Activated T-cell treated with anti-CD3 and anti-CD28 coated beads for 4 hours (primary cell): ENCODE measurements at places on chromosomes 12 and 14.

- no peak for DNase-seq
Observed at GRCh38 chr12:96121271-96121711, 72.9 kb upstream of the ELK3 start.

GRCh38 chr14:52189325-52189724, 78.2 kb upstream of the PTGDR start:
- DNase-seq, result no peak

GRCh38 chr14:68397822-68398221, 395.0 kb downstream of the ZFP36L1 start:
- DNase-seq, result no peak

DNA sequence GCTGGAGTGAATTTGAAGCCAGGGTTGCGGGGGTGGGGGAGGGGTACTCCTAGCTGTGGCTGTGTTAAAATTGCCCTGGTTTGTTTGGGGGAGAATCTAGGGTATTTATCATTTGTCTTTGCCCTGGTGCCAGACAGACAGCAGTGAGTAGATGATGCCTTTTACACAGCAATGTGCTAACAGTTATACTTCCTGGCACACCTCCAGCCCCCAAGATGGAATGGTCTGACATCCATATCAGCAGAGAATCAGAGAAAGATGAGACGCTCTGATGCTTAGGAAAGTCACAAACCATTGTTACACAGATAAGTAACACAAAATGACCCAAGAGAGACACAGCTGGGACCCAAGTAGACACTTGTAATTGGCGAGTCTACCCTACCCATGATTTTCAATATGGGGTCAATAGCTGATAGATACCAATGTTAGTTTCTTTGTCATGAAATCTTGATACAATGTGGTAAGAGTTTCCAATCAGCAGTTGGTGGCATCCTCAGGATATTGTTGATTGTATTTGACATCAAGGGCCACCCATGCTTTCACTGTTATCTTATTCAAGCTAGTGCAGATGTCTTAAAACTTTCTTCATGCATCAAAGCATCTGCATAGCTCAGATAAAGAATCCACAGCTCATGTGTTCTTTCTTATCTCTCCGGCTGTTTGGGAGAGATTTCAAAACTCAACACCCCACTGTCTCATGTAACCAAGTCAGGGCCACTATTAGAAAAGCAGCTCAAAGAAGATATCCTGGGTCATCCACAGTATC, 2.6 kb upstream of the PRKAB1 start:
- no peak for DNase-seq

DNA sequence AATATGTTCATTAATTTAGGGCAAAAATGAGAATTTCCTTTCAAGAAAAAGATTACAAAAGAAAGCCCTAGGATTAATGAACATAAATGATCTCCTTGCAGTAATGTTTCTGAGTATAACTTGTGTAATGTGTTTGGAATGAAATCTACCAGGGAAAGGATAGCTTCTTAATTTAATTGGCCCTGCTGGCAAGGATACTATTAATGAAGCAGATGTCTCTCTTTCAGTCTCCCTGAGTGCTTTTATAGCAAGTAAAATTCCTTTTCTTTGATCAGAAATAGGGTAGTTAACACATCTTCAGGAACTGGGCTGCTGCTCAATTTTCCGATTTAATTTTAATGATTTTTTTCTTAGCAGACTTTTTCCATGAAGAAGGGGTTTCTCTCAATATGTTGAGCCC, 379.4 kb upstream of the PDE3A start:
- no peak for DNase-seq

DNA sequence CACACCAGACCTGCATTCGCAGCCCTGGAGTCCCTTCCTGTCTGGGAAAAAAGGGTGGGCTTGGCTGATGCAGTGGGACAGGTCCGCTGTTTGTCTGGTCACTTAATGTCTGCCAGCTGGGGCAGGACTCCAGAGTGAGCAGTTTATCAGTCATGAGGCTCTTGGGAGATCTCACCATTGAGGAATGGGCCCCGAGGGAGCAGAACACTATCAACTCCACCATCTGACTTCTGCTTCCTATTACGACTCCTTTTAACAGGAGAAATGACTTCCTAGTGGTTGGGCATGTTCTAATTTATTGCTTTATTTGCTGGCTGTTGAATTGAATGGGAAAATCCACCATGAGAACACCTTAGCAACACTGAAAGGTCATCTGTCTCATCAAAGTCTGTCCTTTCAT, 182.5 kb upstream of the RASSF8 start:
- no peak for DNase-seq

DNA sequence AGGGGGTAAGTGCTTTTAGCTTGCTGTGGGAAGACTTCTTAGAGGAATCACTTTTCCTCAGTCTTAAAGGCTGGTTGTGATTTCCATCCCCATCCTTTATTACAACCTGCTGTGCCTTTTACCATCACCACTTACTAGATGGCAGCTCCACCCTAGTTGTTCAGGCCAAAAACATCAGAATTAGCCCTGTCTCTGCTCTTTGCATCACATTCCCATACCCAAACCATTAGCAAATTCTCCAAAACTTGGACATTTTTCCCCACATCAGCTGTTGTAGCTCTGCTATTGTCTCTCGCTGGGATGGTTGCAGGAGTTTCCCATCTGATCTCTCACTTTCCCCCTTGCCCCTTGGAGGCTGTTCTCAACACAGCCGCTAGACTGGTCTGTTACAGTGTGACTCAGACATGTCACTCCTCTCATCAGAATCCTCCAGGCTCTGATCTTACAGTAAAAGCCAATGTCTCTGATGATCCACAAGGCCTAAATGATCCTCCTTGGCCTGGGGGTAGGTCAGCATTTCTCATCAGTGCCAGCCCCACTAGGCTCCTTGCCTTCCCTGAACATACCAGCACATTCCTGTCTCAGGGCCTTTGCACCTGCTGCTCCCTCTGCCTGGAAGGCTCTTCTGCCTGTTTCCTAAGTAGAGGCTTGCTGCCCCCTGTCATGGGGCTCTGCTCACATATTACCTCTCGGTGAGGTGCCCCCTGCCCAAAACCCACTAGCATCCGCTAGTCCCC, 102.5 kb downstream of the BEGAIN start:
- no peak for DNase-seq

DNA sequence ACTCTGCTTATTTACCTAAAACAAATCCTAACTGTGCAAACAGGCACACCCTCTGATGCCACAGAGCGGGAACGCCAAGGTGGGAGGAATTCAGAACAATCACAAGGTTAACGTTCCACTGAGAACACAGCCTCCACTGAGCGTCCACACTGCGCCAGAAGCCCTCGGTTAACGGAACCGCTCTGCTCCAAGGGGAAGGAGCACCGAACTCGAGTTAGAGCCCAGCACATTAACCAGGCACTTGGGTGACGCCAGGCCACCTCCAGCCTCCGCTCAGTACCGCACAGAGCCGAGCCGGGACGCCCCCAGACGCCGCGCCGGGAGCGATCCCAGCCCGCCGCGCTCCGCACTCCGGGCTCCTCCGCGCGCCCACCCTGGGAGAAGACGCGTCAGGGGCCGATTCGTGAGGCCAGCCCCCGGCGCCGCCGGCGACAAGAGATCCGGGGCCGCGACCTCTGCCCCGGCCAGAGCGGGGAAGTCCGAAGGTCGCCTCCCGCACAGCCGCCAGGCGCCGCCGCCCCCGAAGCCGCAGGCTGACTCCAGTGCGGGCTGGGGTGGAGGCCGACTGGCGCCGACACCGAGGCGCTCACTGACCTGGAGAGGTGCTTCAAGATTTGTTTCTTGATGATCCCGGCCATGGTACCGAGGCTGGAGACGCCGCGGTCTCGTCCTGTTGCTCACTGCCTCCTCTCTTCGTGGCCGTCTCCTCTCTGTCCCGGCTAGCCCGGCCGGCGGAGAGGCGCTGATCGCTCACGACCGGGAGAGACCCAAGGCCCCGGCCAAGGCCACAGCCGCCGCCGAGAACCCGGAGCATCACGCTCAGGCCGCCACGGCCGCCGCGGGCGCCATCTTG, 450 bp downstream of the BLTP3B start:
- peak; percentile 23 for DNase-seq

- DNase-seq, result no peak
Observed at GRCh38 chr14:57182760-57183503, 85.8 kb downstream of the EXOC5 start.

DNA sequence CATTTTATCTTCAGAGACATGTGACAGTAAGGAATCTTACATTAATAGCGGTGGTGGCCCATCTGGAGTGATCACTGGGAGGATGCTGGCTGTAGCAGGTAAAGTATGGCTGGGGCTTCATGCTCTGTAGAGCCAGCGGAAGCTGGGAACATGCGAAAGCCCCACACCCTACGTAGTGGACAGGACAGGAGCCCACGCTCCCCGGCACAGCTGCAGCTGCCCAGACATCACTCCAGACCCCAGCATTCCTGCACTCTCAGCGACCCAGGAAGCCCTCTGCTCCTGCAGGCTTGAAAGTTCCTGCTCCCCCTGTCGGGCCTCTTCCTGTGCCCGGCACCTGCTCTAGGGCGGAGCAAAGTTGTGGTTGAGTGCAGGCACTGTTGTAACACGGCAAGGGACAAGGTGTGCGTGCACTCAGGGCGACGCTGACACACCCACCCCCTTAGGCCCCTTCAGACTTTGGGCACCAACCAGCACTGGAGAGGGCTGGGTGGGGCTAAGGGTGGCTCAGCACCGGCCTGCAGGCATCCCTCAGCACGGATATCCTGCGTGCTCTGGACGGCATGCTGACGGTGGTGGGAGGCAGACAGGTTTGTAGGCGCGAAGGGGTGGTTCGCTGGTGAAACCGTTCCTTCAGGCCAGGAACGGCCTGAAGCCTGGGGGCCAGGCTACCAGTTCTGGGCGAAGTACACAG, 568.3 kb downstream of the FSCB start:
- DNase-seq, result no peak

DNA sequence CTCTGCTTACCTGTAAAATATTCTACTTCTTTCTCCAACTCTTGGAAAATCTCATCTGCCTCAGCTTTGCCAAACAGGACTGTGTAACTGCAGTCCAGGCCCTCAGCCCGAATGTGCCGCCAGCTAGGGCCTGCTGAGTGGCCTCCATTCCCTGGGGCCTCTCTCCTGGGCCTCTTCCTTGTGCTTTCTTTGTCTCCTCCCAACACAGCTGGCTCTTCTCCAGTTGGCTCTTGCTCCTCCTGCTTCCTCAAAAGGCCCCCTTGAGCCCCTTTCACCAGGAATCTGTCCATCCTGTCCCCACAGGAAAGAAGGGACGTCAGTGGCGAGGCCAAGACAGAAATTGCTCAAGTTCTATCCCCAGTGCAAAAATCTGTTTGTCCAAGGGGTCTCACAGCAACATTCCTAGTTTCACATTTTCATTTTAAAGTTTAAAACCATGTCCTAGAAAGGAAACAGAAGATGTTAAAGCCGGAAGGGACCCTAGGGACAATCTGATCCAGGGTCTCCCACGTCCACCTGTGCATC, 713 bp downstream of the ALKBH2 start:
- DNase-seq, result no peak

DNA sequence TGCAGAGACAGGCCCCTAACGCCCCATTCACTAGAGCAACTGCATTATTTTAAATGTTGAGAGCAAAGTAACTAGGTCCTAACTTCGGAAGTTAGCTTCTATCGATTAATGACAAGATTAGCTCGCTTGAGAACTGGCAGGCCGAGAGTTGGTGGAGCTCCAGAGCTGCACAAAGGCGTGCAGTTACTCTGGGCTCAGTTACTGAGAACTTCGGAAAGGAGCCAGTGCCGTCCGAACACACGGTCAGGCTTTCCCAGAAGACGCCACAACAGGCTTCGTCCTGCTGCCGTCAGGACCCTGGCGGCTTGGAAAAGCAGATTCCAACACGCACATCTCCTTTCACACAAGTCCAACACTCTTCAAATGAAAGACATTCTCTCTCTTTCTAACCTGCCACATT, 45.4 kb upstream of the TESC start:
- no peak for DNase-seq

GRCh38 chr12:29455087-29455486, 42.4 kb downstream of the OVCH1 start:
- DNase-seq, result no peak

DNA sequence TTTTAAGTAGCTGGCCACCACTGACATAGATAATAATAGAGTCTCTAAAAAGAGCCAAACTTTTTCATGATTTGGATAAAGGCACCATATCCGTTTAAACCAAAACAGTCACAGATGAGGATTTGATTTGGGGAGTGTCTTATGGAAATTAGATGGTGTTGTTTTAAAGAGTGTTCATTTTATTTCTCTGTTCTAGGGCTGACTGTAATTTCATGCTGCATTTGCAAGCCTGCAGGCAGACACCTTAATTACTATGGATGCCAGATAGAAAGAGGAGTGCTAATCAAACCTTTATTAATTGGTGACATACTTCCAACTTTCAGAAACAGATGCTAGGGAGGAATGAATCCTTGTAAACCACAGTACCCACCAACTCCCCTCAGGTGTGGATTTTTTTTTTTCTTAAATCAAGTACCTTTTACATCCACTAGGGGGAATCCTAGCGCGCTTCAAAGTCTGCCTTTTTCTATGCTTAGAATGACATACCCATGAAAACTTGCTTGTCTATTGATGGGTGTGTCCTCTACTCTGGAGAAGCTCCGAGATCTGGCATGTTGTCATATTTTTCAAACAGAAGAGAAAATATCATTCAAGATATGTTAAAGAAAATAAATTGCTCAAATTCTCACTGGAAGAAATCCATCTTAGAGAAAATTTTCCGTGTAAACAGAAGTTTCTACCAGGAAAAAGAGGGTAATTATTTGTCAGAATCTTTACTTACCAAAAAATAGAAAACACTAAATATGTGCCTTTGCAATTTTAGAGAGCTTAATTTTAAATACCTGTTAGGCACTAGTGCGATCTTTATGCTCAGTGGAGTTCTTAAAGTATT, 14.2 kb upstream of the PLXNC1 start:
- DNase-seq, result peak; percentile 14

GRCh38 chr14:31389946-31390345, 30.4 kb downstream of the HEATR5A start:
- DNase-seq, result no peak

DNA sequence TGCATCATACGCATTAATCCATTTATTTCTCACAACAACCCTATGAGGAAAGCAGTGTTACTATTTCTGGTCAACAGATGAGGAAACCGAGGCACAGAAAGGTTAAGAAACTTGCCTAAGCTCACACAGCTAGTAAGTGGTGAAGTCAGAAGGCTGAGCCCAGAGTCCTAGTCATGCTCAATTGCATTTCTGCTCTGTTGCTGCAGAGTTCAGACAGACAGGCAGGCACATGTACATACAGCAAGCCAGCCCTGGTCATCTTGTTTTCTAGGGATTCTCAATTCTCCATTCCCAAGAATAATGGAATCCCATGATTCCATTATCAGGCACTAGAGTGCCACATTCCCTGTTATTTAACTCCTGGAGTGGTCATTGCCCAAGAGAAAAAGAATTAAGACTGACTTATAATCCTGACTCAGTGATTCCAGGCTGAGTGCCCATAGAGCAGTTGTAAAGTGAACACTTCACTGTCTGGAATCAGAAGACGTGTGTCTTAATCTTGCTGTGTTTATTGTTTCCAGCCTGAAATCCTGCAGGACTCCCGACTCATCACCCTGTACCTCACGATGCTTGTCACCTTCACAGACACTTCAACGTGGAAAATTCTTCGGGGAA, 10.7 kb downstream of the UBE3B start:
- no peak for DNase-seq
